ENCODE measurements at places on chromosomes 1 and 21.

DNA sequence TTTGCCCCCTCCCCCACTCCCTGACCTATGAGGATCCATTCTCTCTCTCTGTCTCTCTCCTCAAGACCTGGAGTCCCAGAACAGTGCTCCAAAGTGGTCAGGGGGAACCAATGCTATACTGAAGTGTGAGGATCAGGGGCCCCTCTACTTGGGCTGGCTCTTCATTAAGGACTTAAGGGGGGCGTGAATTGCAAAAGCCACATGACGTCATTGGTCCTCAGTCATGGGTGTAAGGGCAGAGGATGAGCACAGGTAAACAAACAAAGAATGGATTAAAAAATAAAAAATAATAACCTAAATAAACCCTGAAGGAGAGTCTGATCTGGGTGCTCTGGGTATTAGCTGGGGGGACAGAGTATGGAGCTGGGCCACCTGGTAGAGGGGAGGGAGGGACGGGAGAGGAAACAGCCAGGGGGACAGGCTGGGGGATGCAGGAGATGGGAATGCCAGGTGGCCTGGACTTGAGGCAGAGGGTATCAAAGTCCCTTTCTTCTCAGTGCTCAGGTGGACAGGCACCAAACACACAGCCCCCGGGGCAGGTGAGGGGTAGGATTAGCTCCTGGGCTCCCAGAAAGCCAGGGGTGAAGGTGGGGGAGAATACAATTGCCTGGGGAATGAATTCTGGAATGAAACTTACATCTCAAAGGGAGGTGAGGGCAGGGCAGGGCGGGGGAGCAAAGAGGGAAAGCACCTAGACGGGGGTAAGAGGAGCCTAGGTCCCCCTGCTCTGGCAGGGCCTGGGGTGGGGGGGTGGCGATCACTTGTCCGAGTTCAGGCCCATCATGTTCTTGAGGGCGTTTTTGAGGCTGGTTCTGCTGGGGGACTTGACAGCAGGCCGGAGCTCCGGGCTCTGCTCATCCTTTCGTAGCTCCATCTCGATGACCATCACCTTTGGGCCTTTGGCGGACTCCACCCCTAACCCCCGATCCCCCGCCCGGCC lies 4.6 kb downstream of the MPZ start:
- no peak for DNase-seq
- H3K27me3 ChIP-seq, result peaks cover 13% of the 10 kb centered on the region
- H3K36me3 ChIP-seq, result no peaks in the 10 kb centered on the region
- H3K4me3 ChIP-seq, result peak overlapping the region; percentile 88

DNA sequence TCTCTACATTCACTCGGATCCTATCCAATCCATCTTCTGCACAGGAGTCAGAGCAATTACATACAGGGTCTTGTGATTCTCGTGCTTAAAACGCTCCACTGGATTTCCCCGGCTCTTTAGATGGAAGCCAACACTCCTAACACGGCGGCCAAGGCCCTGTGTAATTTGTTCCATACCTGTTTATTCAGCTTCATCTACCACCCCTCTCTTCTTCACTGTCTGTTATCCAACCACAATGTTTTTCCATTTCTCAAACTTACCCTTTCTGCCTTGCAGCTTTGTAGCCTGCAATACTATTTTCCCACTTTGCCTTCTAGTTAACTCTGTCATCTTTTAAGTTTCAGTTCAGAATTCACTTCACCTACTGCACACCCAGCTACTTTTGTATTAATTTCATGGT lies 249.6 kb upstream of the USP25 start:
- H3K27me3 ChIP-seq, result peaks cover 2% of the 10 kb centered on the region
- no peak overlapping the region for H3K27ac ChIP-seq
- no peak overlapping the region for H3K4me3 ChIP-seq
- H3K36me3 ChIP-seq, result no peaks in the 10 kb centered on the region
- H3K4me1 ChIP-seq, result no peaks in the 10 kb centered on the region

DNA sequence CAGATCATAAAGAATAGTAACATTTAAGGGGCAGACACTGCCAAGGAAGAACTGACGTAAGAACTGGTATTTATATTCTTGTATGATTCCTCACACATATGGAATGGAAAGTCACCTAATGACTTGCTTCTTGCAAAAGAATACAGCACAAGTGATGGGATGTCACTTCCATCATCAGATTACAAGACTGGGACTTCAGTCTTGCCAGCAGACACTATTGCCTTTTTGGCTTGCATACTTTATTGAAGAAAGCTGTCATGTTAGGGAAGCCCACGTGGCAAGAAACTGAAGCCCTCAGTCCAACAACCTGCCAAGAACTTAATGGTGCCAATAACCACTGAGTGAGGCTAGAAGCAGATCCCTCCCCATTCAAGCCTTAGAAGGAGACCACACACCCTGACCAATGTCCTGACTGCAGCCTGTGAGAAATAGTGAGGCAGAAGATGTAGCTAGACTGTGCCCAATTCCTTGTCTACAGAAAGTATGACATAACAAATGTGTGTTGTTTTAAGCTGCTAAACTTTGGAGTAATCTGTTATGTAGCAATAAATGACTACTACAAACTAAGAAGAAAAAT lies 12.0 kb downstream of the EGLN1 start:
- H3K4me3 ChIP-seq, result no peak overlapping the region
- peaks cover 11% of the 10 kb centered on the region for H3K36me3 ChIP-seq
- no peaks in the 10 kb centered on the region for H3K27me3 ChIP-seq

DNA sequence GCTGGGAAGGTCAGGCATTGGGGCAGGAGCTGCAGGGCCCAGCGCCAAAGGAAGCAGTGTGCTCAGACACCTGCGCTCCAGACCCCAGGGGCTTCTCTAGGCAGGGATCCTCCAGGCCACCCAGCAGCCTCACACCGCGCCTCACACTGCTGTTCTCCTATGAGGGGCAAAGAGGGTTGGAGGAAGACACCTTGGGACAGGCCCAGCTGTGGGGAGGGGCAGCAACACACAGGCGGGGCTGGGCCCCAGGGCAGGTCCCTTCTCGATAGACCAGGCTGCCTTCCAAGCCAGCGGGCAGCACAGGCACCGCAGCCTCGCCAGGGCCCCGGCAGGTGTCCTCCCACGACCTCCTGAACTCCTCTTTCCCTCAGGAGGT lies 20.7 kb upstream of the PRSS38 start:
- H3K36me3 ChIP-seq, result no peaks in the 10 kb centered on the region
- peak overlapping the region; percentile 85 for H3K27ac ChIP-seq
- peaks cover 15% of the 10 kb centered on the region for H3K27me3 ChIP-seq
- peaks cover 30% of the 10 kb centered on the region for H3K4me1 ChIP-seq

GRCh38 chr1:167455786-167456446 lies 62.4 kb downstream of the CD247 start:
- H3K27ac ChIP-seq, result no peak overlapping the region
- H3K27me3 ChIP-seq, result peaks cover 32% of the 10 kb centered on the region
- H3K36me3 ChIP-seq, result no peaks in the 10 kb centered on the region
- H3K4me3 ChIP-seq, result peak overlapping the region; percentile 82
- no peak for DNase-seq

DNA sequence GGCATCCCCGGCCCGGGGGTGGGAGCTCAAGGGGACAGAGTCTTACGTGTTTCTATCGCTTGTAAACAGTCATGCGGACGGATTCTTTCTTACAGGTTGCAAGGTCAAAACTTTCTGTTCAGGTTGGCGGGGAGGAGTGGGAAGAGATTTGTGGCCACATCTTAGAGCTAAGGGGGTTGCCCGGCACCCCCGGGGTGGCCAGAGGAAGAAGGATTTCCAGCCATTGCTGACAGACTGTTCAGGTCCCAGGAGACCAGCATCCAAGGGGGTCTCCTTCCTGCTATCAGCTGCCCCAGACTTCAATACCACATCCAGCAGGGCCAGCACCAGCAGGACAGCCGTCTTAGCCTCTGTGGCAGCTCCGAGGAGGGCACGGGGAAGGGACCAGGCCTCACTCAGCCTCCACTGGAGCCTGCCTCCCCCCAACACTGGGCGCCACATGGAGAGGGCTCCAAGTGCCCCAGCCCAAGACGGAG lies 52.0 kb downstream of the KIF21B start:
- H3K27ac ChIP-seq, result no peak overlapping the region
- H3K27me3 ChIP-seq, result peaks cover 35% of the 10 kb centered on the region
- H3K4me1 ChIP-seq, result no peaks in the 10 kb centered on the region
- no peaks in the 10 kb centered on the region for H3K36me3 ChIP-seq
- H3K4me3 ChIP-seq, result no peak overlapping the region
- no peak for DNase-seq

- H3K36me3 ChIP-seq, result no peaks in the 10 kb centered on the region
- no peak overlapping the region for H3K4me3 ChIP-seq
- peak; percentile 21 for DNase-seq
- H3K27me3 ChIP-seq, result no peaks in the 10 kb centered on the region
- peaks cover 38% of the 10 kb centered on the region for H3K4me1 ChIP-seq
Measured at GRCh38 chr1:224201383-224201782, 18.3 kb downstream of the DEGS1 start.

GRCh38 chr1:244439391-244440032 lies 12.2 kb downstream of the ADSS2 start:
- H3K36me3 ChIP-seq, result peaks cover 16% of the 10 kb centered on the region
- H3K4me1 ChIP-seq, result peaks cover 46% of the 10 kb centered on the region
- no peak overlapping the region for H3K4me3 ChIP-seq
- H3K27me3 ChIP-seq, result no peaks in the 10 kb centered on the region
- H3K27ac ChIP-seq, result peak overlapping the region; percentile 11

DNA sequence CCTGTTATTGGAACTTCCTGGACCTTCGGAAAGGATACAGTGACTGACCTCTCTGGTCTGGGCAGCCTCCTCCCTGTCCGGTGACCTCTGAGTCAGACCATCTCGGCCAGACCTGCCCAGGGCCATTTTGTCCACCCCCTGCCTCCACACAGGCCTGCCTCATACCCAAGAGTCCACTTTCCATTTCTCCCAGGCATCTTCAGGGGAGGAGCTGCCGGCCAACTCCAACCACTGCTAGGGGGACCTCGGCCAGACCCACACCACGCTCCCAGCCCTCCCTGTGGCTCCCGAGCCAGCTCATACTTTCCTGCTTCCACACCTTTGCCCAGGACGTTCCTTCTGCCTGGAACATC lies 29.5 kb upstream of the RUNX3 start:
- H3K36me3 ChIP-seq, result no peaks in the 10 kb centered on the region
- H3K4me1 ChIP-seq, result peaks cover 31% of the 10 kb centered on the region
- peaks cover 7% of the 10 kb centered on the region for H3K27me3 ChIP-seq
- DNase-seq, result no peak
- H3K27ac ChIP-seq, result no peak overlapping the region

- peak overlapping the region; percentile 97 for H3K27ac ChIP-seq
- DNase-seq, result no peak
Measured at GRCh38 chr1:36247538-36247937, 23.3 kb downstream of the THRAP3 start.

DNA sequence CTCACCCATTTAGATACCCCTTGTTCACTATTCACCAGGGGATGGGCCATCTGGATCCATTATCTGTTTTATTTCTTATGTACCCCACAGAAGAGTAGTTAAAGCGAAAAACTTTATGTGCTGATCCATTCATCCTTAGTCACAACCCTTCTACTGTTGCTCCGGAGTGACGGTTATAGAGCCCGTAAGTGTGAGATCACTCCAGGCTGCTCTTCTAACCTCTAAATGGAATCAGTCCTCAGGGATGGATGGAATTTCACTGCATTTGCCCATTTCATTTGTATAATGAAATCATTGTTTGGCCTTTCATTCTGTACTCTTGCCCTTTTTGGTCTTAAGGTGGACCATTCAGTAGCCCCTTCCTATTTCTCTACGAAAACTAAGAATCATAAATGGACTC lies 409.3 kb upstream of the RUNX1 start:
- H3K4me1 ChIP-seq, result no peaks in the 10 kb centered on the region
- no peaks in the 10 kb centered on the region for H3K27me3 ChIP-seq
- H3K4me3 ChIP-seq, result no peak overlapping the region
- DNase-seq, result no peak
- H3K36me3 ChIP-seq, result no peaks in the 10 kb centered on the region
- H3K27ac ChIP-seq, result no peak overlapping the region

- no peak overlapping the region for H3K27ac ChIP-seq
- H3K36me3 ChIP-seq, result no peaks in the 10 kb centered on the region
- no peak overlapping the region for H3K4me3 ChIP-seq
- no peak for DNase-seq
Measured at GRCh38 chr21:41776778-41777177, 9.9 kb upstream of the RIPK4 start.

DNA sequence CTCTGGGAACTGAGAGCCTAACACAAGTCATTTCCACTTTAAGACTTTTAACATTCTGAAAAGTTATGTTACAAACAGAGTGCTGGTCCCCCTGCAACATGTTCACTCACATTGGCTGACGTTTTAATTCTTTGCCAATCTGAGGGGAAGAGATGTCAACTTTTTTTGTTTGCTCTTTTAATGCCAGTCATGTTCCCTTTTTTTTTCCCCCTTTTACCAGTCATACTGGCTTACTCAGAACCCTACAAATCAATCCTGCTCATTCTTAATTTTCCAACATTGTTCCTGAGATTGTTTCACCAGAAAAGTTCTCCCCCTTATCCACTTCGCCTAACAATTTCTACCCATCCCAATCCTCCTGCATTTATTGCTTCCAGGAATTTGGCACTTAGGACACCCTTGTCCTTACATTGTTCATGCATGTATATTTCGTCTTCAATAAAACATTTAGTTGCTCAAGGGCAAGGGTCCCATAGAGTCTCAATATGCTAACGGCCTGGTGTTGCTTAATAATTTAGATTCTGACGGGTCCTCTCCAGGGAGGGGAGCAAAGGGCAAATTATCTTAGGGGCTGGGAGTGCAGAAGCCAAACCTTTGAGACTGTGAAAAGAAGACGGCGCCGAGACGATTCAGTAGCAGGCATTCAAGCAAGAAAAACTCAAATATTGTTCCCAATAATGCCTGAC lies 624 bp upstream of the CR1L start:
- H3K4me1 ChIP-seq, result peaks cover 7% of the 10 kb centered on the region
- no peak overlapping the region for H3K27ac ChIP-seq
- H3K36me3 ChIP-seq, result no peaks in the 10 kb centered on the region
- peak overlapping the region; percentile 86 for H3K4me3 ChIP-seq
- no peak for DNase-seq

DNA sequence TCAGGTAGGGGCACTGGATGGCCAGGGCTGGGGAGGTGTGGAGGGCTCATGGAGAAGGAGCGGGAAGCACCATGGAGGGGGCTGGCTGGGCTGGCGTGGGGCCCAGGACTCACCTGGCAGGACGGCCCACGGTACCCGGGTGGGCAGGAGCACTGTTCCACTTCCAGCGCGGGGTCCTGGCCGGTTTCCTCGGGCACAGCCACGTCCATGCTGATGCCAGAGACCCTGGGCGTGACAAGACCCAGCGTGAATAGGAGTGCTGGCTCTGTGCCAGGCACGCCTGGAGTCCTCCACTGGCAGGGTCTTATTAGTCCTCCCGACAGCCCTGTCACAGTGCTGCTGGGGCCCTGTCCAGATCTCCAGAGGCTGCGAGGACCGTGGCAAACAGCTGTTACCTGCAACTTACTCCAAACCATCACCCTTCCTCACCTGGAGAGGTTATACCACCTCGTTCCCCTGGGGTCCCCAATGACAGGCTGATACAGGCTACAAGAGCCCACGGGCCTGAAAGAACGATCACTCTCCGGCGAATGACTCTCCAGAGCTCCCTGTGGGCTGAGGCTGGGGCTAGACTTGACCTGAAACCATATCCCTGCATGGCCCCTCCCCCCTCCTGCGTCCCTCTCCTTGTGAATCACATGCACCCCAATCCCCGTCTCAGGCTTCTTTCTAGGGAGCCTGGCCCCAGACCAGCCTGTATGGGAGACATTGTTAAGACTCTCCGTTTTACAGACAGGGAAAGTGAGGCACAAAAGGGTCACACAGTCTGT lies 62.1 kb downstream of the HSPG2 start:
- H3K27ac ChIP-seq, result no peak overlapping the region
- peaks cover 10% of the 10 kb centered on the region for H3K27me3 ChIP-seq
- H3K36me3 ChIP-seq, result peaks cover 15% of the 10 kb centered on the region
- no peak for DNase-seq
- peaks cover 10% of the 10 kb centered on the region for H3K4me1 ChIP-seq
